Forelimb muscle (tissue), 1 donor: ENCODE measurements at places on chromosomes 11 and 22. TPM values are rescaled to one million over a fixed set of nuclear protein-coding genes. Genes with fewer than 3 reads are reported as not detected.

DNA sequence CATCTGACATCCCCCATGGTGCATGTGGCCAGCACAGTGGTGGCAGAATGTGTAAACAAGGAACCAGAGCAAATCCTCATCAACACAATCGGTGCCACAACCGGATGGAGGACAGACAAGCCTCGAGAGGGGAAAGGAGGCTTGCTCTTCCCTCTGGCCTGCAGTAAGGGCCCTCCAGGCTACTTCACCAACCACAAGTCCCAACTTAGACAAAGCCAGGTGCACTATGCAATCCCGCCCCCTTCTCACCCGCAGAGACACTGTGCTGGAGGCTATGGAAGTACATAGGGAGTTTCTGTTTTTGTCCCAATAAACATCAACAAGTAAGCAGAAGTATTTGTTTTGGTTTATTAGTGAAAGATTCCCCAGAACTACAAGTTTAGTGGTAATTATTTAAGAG, 54.3 kb downstream of the SPATA19 start:
- DNase-seq: no peak

The OR8H1 gene
- not detected for polyA plus RNA-seq

The LMNTD2 gene
- polyA plus RNA-seq: 0.52 TPM

The SCGB1D2 gene
- polyA plus RNA-seq: not detected

The ME3 gene
- 10.8 TPM for polyA plus RNA-seq

GRCh38 chr11:64844330-64845128, at the start of gene CDC42BPG:
TSS of gene CDC42BPG (minus strand) at chr11:64844653. CDS start at chr11:64844569, 84 bp downstream.
- DNase-seq: no peak

The APLNR gene
- 86.9 TPM for polyA plus RNA-seq

- no peak for DNase-seq
These were observed at the start of gene OR52E5 for GRCh38 chr11:5892908-5893307. TSS of gene OR52E5 (plus strand) at chr11:5893208. CDS start at chr11:5900777, 7,569 bp downstream.

GRCh38 chr22:44597616-44598015, 99.6 kb upstream of the RTL6 start:
- DNase-seq: peak; percentile 24

- DNase-seq: no peak
These were observed 1064.9 kb upstream of the TENM4 start for GRCh38 chr11:80505771-80506170.

DNA sequence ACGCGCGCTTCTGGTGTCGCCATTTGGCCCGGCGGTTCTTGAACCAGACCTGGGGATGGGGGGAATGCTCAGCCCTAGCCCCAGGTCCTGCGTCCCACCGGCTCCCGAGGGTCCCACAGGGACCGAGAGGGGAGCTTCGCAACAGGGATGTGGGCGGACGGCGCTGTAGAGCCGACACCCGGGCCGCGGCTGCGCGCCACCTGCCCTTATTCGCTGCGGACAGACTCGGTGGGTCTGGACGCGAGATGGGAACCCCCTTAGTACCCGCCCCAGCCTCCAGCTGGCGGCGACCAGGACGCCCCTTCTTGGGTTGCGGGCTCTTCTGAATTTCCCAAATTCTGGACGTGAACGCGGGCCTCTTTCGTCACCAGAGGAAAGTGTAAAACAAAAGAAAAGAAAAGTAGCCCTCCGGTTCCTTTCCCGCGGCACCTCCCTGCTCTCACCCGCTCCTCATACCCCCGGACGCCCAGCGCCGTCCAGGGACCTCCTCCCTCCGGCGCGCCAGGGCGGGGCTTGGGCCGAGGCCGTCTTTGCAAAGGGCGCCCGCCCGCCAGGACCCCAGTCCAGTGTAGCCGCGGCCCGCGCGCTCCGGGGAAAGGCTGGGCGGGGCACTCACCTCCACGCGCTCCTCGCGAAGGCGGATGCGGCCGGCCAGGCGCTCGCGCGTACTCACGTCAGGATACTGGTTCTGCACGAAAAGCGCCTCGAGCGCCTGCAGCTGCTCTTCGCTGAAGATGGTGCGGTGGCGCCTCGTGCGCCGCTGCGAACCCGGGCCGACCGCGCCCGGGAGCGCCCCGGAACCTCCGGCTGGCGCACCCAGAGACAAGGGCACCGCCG, 827 bp downstream of the GSC2 start:
- no peak for DNase-seq

DNA sequence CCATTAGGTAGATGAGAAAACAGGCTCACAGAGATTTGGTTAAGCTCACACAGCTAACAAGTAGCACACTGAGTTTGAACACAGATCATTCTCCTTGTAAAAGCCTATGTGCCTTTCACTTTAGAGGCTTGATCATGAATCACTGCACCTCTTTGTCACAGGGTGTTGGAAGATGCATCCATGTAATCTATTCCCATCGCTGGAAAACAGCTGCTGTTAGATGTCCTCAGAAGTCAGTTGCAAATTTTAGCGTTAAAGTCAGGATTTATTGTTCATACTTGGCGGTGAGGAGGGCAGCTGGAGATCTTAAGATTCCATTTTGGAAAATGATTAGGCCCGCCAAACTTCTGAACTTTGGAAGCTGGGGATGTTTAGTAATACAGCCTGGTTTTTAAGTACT, 2.6 kb downstream of the CNTF start:
- DNase-seq: no peak

DNA sequence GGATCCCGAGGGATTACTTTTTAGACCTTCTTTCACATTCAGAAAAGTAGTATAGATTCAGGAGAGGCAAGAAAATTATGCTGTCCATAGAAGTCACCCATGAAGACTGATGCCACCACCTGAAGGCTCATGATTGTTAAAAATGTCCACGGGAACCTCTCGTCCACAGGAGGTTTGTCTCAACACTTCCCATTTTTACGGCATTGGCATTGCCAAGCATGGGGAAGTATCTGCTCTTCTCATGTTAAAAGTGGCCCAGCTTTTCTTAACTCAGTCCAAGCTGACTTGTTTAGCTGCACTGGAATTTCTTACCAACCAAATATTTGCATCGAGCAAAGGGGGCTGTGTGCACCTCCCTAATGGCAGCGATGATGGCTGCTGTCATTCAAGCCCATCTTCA, 9.6 kb downstream of the CDPF1 start:
- DNase-seq: no peak

The CFAP300 gene
- 1.5 TPM for polyA plus RNA-seq

GRCh38 chr11:113147249-113147648, 167.1 kb upstream of the TTC12 start:
- no peak for DNase-seq

DNA sequence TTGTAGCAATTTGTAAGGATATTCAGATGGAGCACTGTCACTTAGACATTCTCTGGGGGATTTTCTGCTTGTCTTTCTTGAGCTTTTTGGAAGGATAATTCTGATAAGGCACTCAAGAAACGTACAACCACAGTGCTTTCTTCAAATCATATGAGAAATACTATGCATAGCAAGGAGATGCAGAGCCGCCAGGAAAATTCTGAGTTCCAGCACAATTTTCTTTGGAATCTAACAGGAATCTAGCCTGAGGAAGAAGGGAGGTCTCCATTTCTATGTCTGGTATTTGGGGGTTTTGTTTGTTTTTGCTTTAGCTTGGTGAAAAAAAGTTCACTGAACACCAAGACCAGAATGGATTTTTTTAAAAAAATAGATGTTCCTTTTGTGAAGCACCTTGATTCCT, 9.9 kb downstream of the PRSS23 start:
- DNase-seq: no peak

The ZP1 gene
- polyA plus RNA-seq: not detected

DNA sequence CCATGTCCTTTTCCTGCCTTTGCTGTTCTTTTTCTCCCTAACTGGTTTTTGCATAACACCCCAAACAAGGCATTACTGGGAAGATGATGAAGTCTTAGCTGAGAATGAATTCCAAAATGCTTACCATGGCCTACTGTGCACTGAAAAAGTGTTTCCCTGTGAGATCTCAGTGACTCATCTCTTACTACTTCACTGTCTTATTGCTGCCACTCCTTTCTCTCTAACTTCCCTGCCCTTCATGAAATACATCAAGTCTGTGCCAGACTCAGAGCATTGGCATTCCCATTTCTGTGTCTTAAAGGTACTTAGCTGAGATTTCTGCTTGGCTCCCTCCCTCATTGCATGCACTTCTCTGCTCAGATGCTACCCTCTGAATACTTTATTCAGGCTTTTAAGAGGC, 49.1 kb upstream of the MUC15 start:
- no peak for DNase-seq

- DNase-seq: no peak
These were observed 4.2 kb upstream of the TFIP11 start for GRCh38 chr22:26516503-26516902.

GRCh38 chr11:118886681-118887111, 3.0 kb downstream of the CXCR5 start:
- DNase-seq: no peak

The PGM2L1 gene
- polyA plus RNA-seq: 5.4 TPM

The LYVE1 gene
- polyA plus RNA-seq: 66.6 TPM

DNA sequence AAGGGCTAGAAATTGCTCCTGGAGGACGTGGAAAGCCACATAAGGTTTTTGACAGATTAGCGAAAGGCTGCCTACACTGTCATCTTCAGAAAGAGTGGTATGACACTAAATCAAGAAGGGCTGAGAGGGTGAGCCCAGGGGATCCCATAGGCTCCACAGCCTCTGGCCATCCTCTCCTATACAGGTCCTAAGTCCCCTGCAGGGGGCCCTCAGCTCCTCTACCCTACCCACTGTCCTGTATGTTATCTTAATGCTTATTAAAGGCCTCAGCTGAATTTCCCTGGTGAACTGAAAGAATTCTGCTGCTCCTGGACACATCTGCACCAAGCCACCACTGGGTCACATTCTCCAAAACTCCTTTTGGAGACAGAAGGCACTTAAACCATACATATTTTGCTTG, 7.9 kb downstream of the KLHL22 start:
- no peak for DNase-seq

GRCh38 chr11:95014184-95014821, 10.8 kb upstream of the KDM4E start:
- no peak for DNase-seq

- no peak for DNase-seq
These were observed 7.7 kb upstream of the MN1 start for GRCh38 chr22:27809226-27809603.

The PAFAH1B2 gene
- polyA plus RNA-seq: 46.8 TPM

DNA sequence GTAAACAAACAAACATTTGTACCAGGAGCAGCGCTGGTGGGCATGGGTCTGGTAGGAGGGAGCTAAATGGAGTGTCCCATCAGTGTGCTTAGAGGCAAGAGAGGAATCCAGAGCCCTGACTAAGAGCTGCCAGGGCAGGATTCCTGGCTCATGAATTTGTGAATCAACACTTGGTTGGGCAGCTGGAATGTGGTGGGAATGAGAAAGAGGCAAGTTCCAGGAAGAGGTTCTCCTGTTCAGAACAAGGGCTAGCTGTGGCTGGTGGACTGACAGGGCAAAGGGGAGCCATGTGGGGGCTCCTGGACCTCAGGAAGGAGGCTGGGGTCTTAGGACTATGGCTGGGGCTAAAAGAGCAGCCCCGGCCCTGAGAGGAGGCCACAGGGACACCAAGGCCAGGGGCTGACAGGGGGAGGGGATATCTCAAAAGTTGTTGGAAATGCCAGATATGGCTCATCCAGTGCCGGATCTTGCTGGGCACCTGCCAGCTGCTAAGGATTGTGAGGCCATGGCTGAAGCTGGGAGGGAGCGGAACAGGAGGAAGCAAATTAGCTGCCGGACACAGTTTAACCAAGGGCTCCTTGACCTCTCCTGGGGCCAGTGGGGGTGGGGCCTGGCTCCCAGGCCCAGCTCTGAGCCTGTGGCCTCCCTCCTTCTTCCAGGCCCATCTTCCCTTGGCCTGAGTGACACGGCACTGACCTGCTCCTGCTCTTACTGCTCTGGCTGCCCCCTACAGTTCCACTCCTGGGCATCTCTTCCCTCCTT, 14.6 kb upstream of the P2RY6 start:
- no peak for DNase-seq

- no peak for DNase-seq
These were observed 27.2 kb upstream of the PDGFD start for GRCh38 chr11:104191124-104191523.

DNA sequence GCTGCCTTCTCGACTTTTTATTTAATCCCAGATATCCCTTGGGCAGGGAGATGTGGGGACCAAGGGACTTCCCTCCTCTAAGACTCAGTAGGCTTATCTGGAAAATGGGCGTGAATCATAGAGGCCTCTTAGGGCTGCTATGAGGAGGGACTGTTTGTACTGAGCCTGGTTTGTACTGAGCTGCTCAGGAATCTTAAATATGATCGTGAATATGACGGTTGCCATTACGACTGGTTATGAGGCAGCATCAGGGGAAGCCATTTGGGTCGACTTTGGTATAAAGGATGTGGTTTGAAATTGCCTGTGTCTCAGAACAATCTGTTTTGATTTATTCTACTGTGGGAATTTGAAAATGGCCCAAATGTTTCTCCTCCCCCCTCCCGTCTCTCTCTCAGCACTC, 20.6 kb downstream of the TSPAN18 start:
- DNase-seq: no peak

DNA sequence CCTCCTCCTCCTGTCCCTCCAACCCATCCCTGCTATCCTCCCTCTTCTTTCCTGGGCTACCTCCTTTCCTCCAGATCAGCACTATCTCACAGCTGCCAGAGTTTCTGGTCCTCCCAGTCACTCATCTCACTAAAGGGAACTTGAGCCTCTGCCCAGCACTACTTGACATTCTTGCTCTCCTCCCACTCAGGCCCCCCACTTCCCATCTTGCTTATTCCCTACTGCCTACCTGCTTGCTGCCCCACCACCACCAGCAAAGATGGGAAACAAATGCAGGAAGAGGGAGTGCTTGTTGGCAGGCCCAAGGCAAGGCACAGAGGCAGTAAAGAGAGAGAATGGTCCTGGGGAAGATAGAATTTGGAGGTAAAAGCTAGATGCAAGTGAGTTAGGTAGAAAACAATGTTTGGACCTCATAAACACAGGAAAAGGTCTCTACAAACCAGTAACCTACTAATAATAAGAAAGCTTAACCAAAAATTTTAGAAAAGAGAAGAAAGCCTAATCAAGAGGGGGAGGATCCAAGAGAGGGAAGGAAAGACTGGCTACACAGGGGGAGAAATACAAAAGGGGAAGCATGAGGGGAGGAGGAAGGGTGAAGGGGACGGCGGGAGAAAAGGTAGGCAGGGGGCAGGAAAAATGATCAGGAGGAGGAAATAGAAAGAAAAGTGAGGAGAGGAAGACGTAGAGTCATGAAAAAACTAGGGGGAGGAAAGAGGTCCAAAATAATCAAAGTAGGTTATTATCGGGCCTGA, 63.6 kb downstream of the PAK1 start:
- DNase-seq: no peak

The SLC1A2 gene
- 0.99 TPM for polyA plus RNA-seq

- no peak for DNase-seq
These were observed 120.5 kb downstream of the SHANK2 start for GRCh38 chr11:71131861-71132260.

DNA sequence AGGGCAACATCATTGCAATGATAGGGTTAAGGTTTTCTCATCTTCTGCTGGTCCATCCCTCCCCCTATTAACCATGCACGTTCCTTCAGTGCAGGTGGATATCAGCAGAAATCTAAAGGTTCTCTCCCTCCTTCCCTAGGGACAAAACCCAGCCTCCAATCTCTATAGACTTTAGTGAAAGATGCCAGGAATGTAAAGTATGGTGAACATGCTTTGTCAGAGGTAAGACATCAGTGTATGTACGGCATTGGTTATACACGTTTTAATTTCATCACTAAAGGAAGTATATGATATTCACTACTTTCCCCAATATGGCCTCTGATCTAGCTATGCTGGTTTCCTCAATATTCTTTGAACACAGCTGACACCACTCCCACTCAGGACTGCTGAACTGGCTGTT, 81.2 kb upstream of the LDLRAD3 start:
- no peak for DNase-seq

GRCh38 chr22:43879901-43880540, 11.8 kb downstream of the PNPLA5 start:
- no peak for DNase-seq

GRCh38 chr11:122354025-122354697, 238.1 kb upstream of the BLID start:
- DNase-seq: peak; percentile 83
